HFFc6 (cell line): ENCODE measurements at places on chromosomes 6 and 20. TPM values are rescaled to one million over a fixed set of nuclear protein-coding genes. Genes with fewer than 3 reads are reported as not detected.

DNA sequence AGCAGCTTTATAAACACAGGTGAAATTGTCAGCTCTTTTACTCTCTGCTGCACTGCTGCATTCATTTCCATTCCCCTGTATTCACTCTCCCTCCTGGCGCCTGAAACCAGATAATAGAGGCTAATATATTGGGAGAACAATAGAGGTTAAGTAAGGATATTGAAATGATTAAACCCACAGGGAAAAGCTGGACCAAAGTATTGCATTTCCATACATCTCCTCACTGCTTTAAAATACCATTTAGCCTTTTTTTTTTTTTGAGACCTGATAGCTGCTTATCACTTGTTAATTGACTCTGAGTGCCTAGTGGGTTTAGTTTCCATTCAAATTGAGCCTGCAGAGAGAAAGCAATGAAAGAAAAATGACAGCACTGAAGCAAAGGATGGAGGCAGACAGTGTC lies 540.5 kb upstream of the IMPG1 start:
- no peak for DNase-seq

SPATA25 gene
- total RNA-seq, result 0.47 and 0.48 TPM in 2 replicates

DNA sequence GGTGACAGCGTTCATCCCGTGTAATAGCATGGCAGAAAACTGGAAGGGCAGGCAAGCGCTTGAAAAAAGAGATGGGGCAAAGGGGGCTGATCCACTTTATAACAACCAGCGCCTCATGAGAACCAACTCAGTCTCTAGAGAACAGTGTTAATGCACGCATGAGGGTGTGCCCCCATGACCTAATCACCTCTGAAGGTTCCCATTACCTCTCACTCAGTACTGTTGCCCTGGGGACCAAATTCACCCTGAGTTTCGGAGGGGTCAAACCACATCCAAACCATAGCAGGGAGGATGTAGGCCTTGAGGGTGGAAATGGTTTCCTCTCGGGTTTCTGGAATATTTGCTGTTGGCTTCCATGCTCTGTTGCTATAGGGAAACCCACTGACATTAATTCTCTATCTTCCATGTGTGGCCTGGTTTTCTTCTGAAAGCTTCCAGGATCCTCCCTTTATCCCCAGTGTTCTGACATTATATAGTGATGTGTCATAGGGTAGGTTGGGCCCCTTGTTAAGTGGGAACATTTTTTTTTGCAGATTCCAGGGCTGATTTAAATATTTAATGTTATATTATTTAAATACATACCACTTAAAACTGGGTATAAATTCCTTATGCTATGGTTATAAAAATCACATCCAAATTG lies 65.2 kb downstream of the PPP1R14C start:
- DNase-seq, result no peak

DNA sequence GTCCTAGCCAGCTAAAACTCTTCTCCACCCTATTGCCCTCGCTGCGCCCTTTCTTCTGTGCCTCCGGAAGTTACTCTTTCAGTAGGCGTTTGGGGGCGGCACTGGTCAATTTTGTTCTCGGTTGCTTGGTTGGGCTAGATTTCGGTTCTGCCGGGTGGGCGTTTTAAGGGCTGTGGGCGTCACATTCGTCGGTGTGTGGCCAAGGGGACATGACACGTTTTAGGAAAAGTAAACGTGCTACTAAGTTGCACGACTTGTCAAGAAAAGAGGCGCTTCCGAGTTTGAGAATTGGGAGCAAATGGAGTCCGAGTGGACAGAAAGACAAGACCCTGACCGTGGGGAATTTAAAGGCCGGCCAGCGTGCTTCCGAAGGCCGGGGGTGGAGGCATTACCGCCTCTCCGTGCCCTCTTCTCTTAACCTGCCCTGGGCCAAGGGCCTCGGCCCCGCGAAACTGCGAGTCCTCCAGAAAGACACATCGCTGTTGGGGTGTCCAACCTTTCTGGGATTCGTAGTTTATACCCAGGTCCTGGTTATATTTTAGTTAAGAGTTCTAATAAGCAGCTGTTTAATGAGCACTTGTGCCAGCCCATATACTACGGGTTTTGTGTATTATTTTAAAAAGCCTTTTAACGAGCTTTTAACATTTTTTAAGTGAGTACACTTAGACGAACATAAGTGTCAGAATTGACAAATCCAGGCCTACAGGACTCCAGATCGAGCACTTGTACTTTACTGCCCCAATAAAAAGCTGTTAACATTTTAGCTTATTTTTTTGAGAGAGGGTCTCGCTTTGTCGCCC lies 664 bp upstream of the BAG6 start:
- DNase-seq, result peak; percentile 84

PMEPA1 gene
- 4.4 to 8.6 TPM (median 4.7 TPM) in 3 replicates for total RNA-seq
